Fibroblast of the aortic adventitia (primary cell): ENCODE measurements at places on chromosomes 3 and 15.
A peak's percentile ranks its signal among the peaks of the same experiment; 100 is the strongest.

DNA sequence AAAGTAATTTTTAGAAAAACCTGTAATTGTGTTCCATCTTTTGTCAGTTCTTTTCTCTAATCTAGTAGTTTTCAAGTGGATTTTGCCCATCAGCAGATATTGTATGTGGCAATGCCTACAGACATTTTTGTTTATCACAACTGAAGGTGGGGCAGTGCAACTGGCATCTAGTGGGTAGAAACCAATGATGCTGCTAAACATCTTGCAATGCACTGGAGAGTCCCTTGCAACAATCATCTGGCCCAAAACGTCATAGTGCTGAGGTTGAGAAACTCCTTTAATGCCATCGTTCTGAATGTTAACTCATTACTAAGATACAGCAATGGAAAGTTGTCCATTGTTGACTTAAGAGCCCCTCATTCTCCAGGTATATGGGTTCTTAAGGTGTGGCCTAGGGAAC is 80.1 kb downstream of the BTD start:
- peak; percentile 22 for DNase-seq

GRCh38 chr15:40637221-40637745 is 43.2 kb downstream of the KNL1 start:
- no peak for DNase-seq

DNA sequence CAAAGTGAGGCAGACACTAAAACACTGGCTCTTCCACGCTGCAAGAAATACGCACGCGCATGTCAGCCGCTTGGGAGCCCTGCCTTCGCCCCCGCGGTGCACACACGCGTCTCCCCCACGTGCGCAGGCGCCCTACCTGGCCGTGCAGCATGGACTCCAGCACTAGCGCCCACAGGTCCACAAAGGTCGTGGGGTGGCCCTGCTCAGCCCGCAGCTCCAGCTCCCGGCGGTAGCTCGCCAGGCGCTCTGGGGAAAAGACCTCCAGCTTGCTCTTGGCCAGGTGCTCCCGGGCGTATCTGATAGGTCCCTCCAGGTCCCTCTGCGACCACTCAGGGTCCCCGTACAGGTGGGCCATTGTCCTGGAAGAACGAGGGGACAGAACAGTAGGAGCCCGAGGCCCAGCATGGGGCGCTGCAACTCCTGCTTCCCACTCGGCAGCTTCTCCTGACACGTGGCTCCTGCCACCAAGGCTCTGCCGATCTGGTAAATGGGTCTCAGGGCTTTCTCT is 14.9 kb downstream of the PLA2G4D start:
- DNase-seq, result no peak

DNA sequence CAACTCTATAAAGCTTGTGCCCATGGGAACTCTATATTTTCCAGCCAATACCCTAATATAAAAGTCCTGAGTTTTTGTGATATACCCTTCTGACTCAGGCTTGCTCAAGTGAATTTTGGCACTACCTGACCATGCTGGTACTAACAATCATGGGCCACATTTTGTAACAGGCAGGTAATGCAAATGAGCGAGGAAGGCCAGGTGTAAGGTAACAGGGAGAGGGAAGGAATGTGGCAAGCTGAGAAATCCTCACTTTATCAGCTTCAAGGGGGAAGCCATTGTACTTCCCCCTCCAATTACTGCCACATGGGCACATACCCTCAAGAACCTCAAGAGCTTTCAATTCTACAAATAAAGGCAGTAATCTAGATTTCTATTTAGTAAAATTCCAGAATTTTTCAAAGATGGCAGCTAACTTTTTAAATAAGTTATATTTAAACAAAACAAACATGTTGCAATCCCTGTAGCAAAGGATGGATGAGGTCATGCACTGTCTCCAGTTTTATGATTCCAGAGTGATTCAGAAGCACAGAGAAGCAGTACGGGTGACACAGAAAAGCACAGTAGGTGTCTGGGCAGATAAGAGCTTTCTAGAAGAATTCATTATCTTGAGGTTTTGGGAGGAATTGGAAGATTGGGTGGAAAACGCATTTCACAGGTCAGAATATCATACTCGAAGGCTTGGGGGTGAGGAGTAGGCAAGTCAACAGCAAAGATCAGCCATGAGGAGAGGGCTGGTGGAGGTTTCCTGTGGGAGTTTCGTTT is 87.6 kb downstream of the FOXP1 start:
- peak; percentile 82 for DNase-seq

DNA sequence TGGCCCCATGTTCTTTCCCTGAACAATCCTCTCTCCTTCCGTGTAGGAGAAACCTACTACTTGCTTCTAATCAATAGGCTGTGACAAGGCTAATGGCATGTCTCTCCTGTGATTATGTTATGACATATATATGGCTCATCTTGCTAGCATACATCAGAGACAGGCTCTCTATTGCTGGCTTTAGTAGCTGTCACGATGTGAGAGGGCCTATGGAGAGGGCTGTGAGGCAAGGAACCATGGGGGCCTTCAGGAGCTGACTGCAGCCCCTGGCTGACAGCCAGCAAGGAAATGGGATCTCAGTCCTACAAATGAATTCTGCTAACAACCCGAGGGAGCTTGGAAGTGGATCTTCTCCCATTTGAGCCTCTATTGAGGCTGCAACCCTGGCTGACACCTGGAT is 96.3 kb downstream of the EOMES start:
- DNase-seq, result no peak

- peak; percentile 41 for DNase-seq
These were observed 8.2 kb upstream of the OCA2 start for GRCh38 chr15:28107111-28107903.

- DNase-seq, result no peak
These were observed 359.9 kb downstream of the AGBL1 start for GRCh38 chr15:86439614-86440013.
